BE2C (cell line): ENCODE measurements at places on chromosomes 6 and 20.

- no peak for DNase-seq
Observed at GRCh38 chr20:48302844-48303542, 517.7 kb upstream of the SULF2 start.

GRCh38 chr6:80477591-80477990, 371.1 kb downstream of the BCKDHB start:
- no peak for DNase-seq

DNA sequence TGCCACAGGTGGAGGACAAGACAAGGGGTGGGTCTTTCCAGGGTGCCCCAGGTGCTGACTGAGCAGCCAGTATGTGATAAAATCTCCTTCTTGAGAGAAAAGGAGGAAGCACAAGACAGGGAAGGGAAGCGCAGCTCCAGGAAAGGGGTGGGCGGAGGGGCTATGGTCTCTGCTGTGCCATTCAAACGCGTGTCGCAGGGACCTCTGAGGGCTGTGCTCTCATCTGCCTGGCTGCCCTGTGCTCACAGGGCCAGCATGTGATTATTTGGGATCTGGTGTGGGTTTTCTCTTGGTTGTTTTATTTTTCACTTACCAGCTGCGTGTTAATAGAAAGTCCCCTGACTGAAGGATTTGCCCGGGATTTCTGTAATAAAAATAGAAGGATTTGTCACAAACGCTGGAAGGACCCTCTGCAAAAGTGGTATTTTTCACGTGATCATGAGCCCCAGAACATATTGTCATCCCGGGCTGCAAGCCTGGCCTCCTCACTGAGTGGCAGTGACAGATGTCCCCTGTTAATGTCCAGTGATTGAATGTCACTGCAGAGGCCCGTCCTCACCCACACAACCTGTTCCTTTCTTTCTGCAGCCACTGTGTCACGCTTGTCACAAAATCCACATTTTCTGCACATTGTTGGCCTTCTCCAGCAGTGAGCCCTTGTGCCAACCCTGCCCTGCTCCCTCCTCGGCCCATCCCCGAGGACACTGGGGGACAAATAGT, 35.0 kb upstream of the VSX1 start:
- no peak for DNase-seq

GRCh38 chr20:53517146-53517545, 76.5 kb downstream of the ZNF217 start:
- no peak for DNase-seq

DNA sequence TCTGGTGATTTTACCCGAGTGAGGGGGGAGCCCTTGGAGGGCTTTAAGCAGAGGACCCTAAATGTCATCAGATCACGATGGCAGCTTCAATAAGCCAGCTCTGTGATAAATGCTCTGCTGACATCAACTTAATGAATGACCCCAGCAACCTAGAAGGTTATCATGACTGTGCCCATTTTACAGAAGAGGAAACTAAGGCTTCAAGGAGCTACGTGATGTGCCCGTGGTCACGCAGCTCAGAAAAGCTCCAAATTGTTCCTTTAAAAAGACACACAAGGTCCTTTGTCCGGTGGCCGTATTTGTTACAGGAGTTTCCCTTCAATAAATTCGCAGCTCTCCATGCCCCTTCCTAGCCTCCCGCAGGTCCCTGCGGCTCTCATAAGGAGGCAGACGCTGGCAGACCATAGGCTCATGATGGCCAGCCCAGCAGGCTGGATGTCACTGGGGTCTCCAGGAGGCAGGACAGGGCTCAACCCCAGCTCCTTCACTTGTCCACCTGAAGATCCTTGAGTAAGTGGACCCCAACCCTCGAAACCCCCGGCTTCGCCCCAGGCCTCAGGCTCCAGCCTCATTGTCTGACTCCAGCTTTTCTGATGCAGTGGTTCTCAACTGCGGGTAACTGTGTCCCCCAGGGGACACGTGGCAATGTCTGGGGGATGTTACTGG, 106.4 kb downstream of the BMP7 start:
- DNase-seq: no peak

DNA sequence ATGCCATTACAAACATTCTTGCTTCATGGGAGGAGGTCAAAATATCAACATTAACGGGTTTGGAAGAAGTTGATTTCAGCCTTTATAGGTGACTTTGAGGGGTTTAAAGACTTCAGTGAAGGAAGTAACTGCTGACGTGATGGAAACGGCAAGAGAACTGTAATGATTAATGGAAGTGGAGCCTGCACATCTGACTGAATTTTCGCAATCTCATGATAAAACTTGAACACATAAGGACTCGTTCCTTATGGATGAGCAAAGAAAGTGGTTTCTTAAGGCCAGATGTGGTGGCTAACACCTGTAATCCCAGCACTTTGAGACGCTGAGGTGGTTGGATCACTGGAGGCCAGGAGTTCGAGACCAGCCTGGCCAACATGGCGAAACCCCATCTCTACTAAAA, 226.1 kb downstream of the BCAS1 start:
- DNase-seq: no peak

DNA sequence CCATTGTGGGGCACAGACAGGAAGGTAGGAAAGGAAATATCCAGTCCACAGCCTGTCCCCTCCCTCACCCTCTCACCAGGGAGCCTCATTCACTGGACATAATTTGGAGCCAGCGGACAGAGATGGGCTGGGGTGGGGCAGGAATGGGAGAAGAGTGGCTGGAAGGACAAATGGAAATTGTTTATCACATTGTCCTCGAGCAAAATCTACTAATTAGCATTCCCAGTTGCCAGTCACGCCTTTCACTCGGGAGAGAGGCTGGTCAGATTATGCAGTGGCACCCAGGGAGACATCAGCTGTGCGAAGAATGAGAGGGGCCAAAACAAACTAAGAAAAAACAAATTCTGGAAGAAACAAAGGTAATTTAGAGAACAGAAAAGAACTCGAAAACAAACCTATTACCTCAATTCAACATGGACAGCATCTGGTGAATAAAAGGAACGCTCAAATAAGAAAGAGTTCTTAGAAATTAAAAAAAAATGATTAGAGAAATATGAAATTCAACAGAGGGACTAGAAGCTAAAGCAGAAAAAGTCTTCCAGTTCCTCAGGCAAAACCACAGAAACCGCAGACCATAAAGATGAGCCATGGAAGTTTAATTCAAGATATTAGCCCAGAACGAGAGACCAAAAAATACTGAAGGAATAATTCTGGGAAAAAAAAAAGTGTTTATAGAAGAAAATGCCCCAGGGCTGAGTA, 108.5 kb upstream of the RALGAPA2 start:
- no peak for DNase-seq

DNA sequence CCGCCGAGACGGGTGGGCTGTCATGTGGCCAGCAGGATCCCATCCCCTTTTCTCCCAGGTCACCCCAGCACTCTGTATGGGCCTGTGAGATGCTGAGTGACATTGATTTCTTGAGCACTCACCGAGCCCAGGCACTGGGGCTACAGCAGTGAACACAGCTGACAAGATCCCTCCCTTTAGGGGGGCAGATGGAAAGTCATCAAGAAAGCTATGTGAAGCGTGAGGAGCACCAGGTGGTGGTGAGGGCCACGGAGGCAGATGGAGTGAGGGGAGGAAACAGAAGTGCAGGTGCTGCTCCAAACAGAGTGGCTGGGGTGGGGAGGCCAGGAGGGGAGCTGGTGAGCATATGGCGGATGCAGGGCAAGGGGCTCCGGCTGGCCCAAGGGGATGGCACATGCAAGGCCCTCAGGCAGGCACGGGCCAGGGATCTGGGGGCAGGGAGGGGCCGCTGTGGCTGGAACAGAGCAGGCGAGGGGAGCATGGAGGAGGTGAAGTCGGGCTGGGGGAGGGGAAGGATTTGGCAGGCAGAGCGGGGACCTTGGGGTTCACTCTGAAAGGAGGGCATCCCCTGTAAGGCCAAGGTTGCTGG, 184.0 kb downstream of the BMP7 start:
- no peak for DNase-seq

- no peak for DNase-seq
Observed at GRCh38 chr20:59481067-59481466, 123.3 kb upstream of the PHACTR3 start.

DNA sequence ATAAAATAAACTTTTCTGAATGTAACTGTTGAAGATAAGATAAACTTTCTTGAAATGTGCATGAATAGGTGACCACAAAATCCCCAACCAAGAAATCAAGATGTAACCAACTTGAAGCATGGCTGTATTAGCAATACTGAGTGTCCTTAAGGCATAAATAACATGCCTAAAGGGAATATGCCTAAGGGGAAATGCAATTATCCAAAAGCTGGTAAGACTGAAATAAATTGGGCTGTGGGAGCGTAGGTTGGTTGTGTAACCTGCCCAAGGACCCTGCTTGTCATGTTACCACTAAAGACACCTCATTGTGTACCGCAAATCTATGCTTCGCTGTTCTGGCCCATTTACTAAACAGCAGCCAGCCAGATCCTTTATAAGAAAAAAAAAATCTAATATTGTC, 200.8 kb upstream of the PDE10A start:
- no peak for DNase-seq

DNA sequence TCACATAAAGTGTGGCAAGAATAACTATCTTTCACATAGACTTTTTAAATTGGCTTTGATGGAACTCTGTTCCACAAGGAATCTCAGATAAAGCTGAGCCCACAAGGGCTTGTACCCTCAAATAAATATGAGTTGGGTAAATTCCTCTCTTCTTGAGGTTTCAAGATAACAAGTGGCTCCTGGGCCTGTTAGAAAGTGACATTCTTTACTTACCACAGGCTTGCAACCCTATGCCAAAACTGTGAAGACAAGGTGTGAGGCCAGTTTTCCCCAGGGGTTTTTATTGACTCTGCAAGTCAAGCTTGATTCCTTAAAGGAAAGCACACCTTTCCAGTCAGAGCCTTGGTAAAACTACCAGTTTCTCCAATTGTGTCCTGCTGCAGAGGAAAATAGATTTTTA, 664.8 kb upstream of the GJE1 start:
- no peak for DNase-seq

- no peak for DNase-seq
Observed at GRCh38 chr6:26211963-26212362, 124.7 kb downstream of the HFE start.

DNA sequence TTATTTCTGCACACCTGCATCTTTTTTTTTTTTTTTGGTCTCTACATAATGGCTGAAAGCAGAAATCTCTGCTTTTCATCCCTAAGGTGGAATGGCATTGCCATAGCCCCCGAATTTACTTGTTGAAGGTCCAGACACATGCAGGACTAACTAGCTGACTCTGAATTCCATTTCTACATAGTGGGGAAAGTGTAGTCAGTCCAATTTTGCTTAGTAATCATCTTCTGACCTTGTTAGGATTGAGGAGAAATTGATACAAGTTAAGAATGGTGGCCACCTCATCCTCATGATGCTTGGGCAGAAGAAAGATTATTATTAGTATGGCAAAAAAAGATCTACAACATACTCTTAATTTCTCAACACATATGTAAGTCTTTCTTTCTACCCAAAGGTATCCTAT, 16.4 kb upstream of the FAM83B start:
- DNase-seq: no peak

- no peak for DNase-seq
Observed at GRCh38 chr6:146697921-146698320, 99.1 kb downstream of the ADGB start.

DNA sequence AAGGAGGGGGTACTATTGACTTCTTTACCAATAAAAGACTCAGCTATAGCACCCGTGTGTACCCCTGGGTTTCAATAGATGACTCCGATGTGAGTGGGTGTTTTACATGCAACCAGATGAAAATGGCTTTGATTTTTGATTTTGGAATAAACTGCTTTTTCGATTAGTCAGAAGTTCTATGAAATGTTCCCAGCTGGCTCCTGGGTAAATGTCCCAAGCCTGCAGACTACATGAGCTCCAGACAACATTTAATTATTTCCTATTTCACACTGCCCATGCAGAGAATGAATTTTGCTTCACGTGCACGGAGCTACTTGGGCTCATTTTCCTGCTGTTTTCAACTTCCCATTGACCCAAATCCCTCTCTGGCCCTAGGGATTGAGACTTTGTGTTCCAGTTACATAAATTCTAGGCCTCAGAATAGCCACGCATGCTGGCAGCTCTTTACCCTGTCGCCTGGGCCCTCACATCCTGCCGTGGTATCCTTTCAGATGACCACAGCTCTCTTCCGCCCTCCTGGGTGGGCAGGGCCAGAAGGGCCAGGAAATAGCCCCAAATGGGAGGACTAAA, 59.7 kb downstream of the GPR6 start:
- no peak for DNase-seq

- no peak for DNase-seq
Observed at GRCh38 chr6:8944548-8944947, 509.2 kb upstream of the SLC35B3 start.

- DNase-seq: peak; percentile 65
Observed at GRCh38 chr6:6676910-6677441, 88.5 kb downstream of the LY86 start.

- no peak for DNase-seq
Observed at GRCh38 chr20:13355941-13356486, 134.9 kb downstream of the ISM1 start.

DNA sequence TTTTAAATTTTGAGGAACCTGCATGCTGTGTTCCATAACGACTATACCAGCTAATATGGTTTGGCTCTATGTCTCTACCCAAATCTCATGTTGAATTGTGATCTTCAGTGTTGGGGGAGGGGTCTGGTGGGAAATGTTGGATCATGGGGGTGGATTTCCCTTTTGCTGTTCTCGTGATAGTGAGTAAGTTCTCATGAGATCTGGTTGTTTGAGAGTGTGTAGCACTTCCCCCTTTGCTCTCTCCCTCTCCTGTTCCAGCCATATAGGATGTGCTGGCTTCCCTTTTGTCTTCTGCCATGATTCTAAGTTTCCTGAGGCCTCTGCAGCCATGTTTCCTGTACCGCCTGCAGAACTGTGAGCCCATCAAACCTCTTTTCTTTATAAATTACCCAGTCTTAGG, 61.8 kb upstream of the NEDD9 start:
- DNase-seq: no peak

DNA sequence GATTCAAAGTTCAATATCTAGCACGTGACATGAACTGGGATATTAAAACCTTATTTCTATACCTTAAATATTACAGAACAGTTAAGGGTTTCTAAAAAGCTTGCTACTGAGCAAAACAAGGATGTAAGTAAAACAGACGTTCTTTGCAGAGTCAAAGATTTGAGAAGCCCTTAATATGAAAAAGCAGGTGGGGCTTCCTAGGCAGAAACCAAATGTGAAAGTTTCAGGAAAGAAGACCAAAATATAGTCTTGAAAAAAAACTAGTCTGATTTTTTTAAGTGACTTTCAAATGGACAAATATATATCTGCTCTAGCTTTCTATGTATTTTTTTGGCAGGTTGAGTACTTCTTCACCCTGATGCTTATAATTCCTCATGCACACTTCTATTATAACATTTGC, 63.2 kb downstream of the TNFRSF21 start:
- DNase-seq: no peak
